ENCODE measurements at places on chromosomes 5 and 9.
A peak's percentile ranks its signal among the peaks of the same experiment; 100 is the strongest.

DNA sequence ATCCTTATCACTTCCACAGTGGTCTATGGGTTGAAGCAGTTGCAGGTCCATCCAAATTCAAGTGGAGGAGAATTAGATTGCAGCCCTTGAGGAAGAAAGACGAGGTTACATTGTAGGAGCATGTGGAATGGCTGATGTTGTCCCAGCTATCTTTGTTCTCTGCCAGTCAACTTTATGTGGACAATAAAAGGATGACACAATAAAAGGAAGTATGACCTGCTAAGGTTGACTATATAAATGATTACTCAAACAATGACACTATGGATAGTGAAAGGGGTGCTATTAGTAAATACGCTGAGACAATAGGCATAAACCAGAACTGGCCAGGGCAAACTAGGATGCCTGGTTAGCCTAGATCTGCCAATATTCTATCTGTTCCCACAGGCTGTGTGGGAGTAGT lies 12.8 kb upstream of the ZNF618 start:
- DNase-seq: no peak

DNA sequence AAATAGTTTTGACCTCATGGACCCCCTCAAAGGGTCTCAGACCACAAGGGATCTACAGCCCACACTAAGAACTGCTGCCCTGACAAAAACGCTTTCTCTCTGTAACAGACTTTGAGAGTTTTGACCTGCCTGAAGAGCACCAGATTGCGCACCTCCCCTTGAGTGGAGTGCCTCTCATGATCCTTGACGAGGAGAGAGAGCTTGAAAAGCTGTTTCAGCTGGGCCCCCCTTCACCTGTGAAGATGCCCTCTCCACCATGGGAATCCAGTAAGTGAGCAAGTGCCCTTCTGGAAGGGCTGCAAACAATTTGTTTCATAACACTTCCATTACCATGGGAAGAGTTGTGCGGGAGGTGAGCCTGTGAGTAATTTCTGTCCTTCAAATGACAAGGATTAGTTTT lies 6.0 kb downstream of the PTTG1 start:
- no peak for DNase-seq

DNA sequence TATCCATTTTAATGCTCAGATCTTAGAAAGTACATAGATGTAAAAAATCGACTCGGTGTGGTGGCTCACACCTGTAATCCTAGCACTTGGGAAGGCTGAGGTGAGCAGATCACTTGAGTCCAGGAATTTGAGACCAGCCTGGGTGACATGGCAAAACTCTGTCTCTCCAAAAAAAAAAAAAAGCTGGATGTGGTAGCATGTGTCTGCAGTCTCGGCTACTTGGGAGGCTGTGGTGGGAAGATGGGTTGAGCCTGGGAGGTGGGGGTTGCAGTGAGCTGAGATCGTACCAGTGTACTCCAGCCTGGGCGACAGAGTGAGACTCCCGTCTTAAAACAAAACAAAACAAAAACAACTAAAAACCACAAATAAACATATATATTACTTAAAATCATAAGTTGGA lies 61.4 kb downstream of the RASA1 start:
- DNase-seq: no peak

- DNase-seq: no peak
Observed at GRCh38 chr9:79123415-79123814, 448.4 kb upstream of the TLE4 start.

DNA sequence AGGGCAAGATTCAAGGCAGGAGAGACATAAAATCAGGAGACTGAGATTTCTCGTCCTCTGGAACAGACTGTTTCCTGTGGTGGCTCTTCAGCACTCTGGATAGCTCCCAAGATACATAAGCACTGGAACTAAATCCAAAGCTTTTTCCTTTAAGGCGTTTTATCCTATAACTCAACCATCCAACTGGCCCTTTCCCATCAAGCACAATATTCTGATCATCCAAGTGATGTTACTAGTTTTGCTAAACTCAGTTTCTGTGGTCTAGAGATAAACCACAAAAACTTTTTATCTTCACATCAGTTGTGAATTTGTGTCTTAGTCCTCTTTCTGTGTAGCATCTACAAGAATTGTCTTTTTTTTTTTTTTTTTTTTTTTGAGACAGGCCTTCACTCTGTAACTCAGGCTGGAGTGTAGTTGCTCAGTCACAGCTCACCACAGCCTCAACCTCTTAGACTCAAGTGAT lies 299.4 kb downstream of the COX7C start:
- no peak for DNase-seq

GRCh38 chr5:140055152-140055551 lies 12.1 kb upstream of the NRG2 start:
- no peak for DNase-seq

DNA sequence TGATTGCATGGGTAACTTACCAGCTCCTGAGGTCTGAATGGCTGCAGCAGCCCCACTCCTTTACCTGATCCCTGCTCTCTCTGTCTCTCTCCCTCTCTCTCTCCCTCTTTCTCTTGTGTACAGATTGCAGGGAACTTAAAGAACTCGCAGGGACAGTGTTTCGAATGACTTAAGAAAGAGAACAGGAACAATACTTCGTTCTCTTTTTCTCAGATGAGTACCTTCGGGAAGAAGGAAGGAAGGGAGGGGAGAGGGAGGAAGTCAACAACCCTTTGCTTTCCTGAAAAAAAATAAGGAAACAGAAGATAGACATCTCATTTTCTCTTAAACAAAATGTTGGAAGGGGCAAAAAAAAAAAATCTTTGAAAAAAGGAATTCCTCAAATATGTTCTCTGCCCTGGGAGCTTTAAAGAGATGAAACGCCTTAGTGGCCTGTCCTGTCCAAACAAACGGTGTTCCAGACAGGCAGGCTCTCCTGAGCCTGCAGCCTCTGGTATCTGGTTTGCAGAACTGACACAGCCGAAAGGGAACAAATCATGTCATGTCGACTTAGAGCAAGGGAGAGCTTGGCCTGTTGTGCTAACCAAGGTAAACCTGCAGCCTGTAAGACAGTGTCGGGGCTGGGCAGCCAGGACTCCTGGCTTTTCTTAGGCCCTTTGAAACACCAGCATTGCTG lies at the start of gene ZNF366:
Gene ZNF366, minus strand, starts transcription at position 180 of the 676 bp plus-strand sequence. CDS start 45,914 bp downstream, outside the sequence.
- DNase-seq: peak; percentile 52

Measured in SK-N-DZ (cell line).